Ureter (tissue), 1 donor: ENCODE measurements at places on chromosomes 2 and 18. TPM values are rescaled to one million over a fixed set of nuclear protein-coding genes. Genes with fewer than 3 reads are reported as not detected.

RNF125 gene
- total RNA-seq, result 9.2 TPM

REG3G gene
- total RNA-seq, result not detected

ZEB2 gene
- 92.4 TPM for total RNA-seq

GRCh38 chr2:124983595-124983994 lies 958.5 kb downstream of the CNTNAP5 start:
- no peak for DNase-seq

ALK gene
- 0.36 TPM for total RNA-seq

DNA sequence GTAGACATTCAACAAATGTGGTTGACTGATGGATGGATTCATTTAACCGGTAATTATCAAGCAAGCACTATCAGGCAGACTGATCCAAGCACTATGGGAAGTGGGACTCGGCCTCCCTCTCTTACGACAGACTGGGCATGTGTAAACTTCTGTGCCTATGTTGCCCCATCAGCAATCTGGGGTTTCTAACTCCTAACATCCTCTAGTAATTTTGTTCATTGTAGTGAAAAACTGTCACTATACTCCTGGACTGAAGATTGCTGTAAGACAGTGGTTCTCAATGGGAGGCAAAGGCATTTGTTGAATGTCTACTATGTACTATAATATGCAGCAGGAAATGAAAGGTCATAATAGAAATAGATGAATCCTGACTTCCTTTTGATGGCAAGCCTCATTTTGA lies 51.2 kb upstream of the CREB1 start:
- DNase-seq, result no peak

C2orf72 gene
- 1.0 TPM for total RNA-seq

- DNase-seq, result peak; percentile 96
Observed at GRCh38 chr18:3451183-3451988, 1.4 kb downstream of the TGIF1 start.

- peak; percentile 53 for DNase-seq
Observed at GRCh38 chr2:99404039-99404796, 67.0 kb downstream of the EIF5B start.

DNA sequence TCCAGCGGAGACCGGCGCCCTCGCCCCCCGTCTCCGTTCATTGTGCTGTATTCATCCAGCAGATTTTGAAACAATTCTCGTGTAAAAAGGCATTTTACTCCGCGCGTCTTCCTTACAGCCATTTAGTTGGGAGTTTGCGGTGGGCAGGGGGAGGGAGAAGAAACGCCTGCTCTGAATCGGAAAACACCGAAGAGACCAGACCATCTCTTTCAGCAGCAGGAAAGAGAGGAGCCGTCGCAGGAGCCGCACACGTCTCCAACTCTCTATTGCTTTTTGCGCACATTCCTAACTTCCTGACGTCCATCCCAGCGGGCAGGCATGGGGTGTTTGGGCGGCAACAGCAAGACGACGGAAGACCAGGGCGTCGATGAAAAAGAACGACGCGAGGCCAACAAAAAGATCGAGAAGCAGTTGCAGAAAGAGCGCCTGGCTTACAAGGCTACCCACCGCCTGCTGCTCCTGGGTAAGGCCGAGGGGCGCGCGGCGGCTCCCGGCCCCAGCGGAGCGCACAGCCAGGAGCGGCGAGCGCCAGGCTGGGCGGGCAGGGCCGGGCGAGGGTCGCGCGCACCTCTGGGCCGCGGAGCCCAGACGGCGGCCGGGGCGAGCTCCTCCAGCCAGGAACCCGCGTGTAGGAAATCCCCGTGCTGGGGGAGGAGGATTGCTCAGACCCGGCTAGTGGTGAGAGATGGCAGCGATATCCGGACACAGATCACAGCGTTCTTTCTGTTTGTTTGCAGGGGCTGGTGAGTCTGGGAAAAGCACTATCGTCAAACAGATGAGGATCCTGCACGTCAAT lies 63.2 kb downstream of the GNAL start:
- DNase-seq, result no peak

DNA sequence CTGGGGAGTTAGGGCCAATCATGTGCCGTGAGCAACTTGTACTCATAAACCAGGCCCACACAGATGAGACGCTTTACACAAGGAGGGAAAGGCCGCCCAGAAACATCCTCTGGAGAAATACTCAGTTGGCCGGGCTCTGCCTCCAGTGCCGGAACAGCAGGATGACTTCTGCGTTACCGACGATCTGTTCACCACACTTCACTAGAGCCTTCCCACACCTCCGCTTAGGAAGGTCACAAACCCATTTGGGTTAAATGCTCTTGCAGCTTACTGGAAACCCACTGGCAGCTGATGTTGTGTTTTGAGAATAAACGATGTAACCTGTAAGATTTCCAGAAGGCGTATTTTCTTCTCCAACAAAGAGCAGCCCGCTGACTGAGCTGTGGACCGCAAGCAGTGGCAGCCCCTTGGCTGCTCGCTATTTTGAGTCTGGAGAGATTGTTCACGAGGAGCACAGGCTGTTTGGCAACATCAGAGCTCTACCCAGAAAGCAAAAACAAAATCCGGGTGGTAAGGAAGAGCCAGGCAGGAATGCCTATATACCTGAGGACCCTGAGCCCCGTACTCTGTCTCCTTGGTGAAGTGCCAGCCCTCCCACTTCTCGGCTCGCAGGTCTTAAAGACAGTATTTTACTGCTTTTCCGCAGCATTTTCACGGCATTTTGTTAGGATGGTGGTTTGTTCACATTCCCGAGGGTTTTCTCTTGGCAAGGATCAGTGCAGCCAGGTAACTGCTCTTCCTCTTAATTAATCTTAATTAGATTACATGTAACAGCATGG lies 44.0 kb downstream of the COLEC12 start:
- DNase-seq, result peak; percentile 69

- peak; percentile 78 for DNase-seq
Observed at GRCh38 chr2:219408631-219409030, 9.5 kb upstream of the DES start.

DNA sequence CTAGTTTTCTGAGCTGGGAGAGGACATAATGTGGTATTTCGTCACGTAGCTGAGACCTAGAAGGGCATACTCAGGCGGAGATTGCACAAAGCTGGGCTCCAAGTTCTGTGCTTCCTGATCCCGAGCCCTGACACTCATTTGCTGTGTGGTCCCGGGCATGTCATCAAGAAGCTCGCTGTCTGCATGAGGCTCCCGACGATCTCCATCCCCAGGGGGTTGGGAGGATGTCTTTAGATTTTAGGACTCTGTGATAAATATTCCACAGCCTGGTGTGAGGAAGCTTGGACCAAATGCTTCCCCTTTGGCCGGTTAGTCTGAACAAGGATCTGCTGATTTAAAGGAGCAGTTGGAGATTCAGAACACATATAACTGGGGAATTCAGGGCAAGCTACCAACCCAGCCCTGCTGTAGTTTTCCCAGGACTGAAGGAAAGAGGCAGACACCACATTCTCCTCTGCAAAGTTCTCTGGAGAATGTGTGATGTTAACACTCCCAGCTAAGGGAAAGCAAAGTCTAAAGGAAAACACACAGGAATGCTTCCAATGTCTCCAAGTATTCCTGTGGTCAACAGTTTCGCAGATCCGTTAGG lies 2.3 kb downstream of the KCNE4 start:
- peak; percentile 65 for DNase-seq

- DNase-seq, result no peak
Observed at GRCh38 chr2:1572638-1573037, 159.4 kb downstream of the TPO start.

ALPP gene
- total RNA-seq, result not detected

- no peak for DNase-seq
Observed at GRCh38 chr2:200314976-200315567, 8.6 kb downstream of the SPATS2L start.

GRCh38 chr2:46888421-46888952 lies 27.1 kb downstream of the MCFD2 start:
- DNase-seq, result no peak

GRCh38 chr18:70672581-70672980 lies 383.7 kb downstream of the SOCS6 start:
- DNase-seq, result no peak

DNA sequence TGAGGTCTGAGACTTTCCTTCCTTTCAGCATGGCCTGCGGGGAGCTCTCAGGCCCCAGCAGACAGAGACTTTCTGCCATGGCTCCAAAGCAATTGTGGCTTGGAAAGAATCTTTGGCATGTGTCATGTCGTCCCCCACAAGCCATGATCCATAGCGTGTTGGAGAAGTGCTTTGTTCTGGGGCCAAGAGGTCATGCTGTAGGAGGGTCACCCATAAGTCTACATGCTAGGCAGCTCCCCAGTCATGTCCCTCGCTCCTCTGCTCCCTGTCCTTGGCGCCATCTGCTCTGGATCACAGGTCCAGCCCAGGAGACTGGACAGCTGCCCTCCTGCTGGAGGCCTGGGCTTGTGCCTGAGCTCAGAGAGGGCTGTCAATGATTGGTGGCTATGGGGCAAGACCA lies 78.8 kb upstream of the LCLAT1 start:
- no peak for DNase-seq

- DNase-seq, result no peak
Observed at GRCh38 chr2:128797533-128797932, 478.9 kb upstream of the HS6ST1 start.

NT5DC4 gene
- total RNA-seq, result not detected

DNA sequence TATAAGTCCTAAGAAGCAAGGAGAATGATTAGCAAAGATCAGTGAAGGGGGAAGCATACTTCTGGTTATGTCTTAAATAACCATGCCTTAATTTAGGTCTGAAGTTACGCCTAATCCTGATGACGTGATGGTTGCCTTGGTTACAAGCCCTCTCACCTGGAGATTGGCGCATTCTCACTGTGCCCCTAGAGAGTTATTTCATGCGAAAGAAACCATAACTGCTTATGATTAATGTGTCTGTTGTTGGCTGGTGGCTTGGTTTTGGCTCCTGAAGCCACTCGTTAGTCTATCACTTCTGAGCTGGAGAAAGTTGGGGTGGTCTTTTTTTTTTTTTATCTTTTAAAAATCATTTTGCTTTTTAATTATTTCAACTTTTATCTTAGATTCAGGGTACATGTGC lies 47.0 kb downstream of the TNFRSF11A start:
- DNase-seq, result no peak

KIAA2012 gene
- not detected for total RNA-seq

ZNF396 gene
- total RNA-seq, result 4.8 TPM

- DNase-seq, result no peak
Observed at GRCh38 chr2:201254081-201254730, 6.1 kb upstream of the CASP8 start.

GRCh38 chr18:79042276-79042675 lies 26.9 kb upstream of the ATP9B start:
- DNase-seq, result no peak

GRCh38 chr18:57430079-57431001 lies 4.8 kb upstream of the ONECUT2 start:
- no peak for DNase-seq

- DNase-seq, result no peak
Observed at GRCh38 chr2:32986480-32986879, 39.7 kb downstream of the LTBP1 start.
